Activated T-cell treated with anti-CD3 and anti-CD28 coated beads, Interleukin-2, amount 50 U/mL, for 72 hours (primary cell): ENCODE measurements at places on chromosomes 1 and 21. TPM values are rescaled to one million over a fixed set of nuclear protein-coding genes. Genes with fewer than 3 reads are reported as not detected.

Gene PKNOX1
- 22.8 TPM for total RNA-seq

Gene AKT3
- 32.6 TPM for total RNA-seq

- H3K4me3 ChIP-seq = no peak overlapping the region
- no peaks in the 10 kb centered on the region for H3K36me3 ChIP-seq
- DNase-seq = no peak
Observed at GRCh38 chr1:115655306-115655663, 13.5 kb downstream of the VANGL1 start.

- H3K4me1 ChIP-seq = no peaks in the 10 kb centered on the region
- no peak overlapping the region for H3K4me3 ChIP-seq
- H3K27ac ChIP-seq = no peak overlapping the region
- DNase-seq = no peak
- peaks cover 5% of the 10 kb centered on the region for H3K36me3 ChIP-seq
Observed at GRCh38 chr1:178962853-178963711, 62.6 kb upstream of the FAM20B start.

- H3K4me1 ChIP-seq = peaks cover 84% of the 10 kb centered on the region
- H3K27me3 ChIP-seq = no peaks in the 10 kb centered on the region
- H3K4me3 ChIP-seq = peak overlapping the region; percentile 60
- DNase-seq = no peak
- peak overlapping the region; percentile 61 for H3K27ac ChIP-seq
Observed at GRCh38 chr1:31954607-31955283, 16.6 kb upstream of the PTP4A2 start.

- H3K27me3 ChIP-seq = no peaks in the 10 kb centered on the region
- H3K27ac ChIP-seq = no peak overlapping the region
- H3K36me3 ChIP-seq = no peaks in the 10 kb centered on the region
- no peak for DNase-seq
Observed at GRCh38 chr1:164682570-164682969, 123.6 kb downstream of the PBX1 start.

GRCh38 chr1:46903481-46903880, 37.8 kb downstream of the CYP4A11 start:
- H3K27me3 ChIP-seq = no peaks in the 10 kb centered on the region
- no peaks in the 10 kb centered on the region for H3K4me1 ChIP-seq
- H3K4me3 ChIP-seq = no peak overlapping the region
- DNase-seq = no peak
- H3K27ac ChIP-seq = no peak overlapping the region

DNA sequence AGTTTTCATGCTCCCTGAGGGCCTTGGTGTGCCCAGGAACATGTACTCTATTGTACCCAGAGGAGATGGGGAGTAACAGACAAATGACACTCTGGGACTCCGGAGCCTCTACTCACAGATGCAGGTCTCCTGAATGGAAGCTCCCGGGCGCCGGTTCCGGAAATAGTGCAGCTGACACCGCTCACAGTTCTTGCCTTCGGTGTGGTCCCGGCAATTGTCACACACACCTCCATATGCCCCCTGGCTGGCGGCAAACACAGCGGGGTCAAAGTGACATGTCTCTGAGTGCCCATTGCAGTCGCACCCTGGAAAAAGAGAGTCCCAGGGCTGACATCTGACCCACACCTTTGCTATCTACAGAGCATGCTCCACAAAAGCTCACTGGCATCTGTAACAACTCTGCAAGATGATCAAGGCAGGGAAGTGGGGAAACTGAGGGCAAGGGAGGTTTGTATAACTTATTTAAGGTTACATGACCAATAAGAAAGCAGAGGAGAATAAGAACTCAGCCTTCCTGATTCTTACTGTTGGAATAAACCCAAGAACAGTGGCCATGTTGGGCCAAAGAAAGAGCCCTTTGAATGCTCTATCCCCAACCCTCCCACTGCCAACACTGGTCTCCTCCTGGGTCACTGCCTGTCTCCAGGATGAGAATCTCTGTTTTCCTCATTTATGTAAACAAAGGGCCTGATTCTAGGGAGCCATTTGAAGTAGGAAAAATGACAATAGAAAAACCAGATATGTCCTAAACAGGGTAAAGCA, 22.4 kb downstream of the LAMB3 start:
- H3K4me1 ChIP-seq = peaks cover 35% of the 10 kb centered on the region
- no peak overlapping the region for H3K27ac ChIP-seq
- H3K4me3 ChIP-seq = no peak overlapping the region
- no peaks in the 10 kb centered on the region for H3K27me3 ChIP-seq
- no peak for DNase-seq
- no peaks in the 10 kb centered on the region for H3K36me3 ChIP-seq

GRCh38 chr1:65681096-65681495, 111.6 kb upstream of the PDE4B start:
- DNase-seq = no peak
- H3K4me1 ChIP-seq = no peaks in the 10 kb centered on the region
- no peaks in the 10 kb centered on the region for H3K36me3 ChIP-seq

- no peak for DNase-seq
- H3K4me3 ChIP-seq = no peak overlapping the region
- H3K27me3 ChIP-seq = peaks cover 11% of the 10 kb centered on the region
- no peak overlapping the region for H3K27ac ChIP-seq
- no peaks in the 10 kb centered on the region for H3K36me3 ChIP-seq
- no peaks in the 10 kb centered on the region for H3K4me1 ChIP-seq
Observed at GRCh38 chr1:115400891-115401290, 62.8 kb upstream of the NGF start.

DNA sequence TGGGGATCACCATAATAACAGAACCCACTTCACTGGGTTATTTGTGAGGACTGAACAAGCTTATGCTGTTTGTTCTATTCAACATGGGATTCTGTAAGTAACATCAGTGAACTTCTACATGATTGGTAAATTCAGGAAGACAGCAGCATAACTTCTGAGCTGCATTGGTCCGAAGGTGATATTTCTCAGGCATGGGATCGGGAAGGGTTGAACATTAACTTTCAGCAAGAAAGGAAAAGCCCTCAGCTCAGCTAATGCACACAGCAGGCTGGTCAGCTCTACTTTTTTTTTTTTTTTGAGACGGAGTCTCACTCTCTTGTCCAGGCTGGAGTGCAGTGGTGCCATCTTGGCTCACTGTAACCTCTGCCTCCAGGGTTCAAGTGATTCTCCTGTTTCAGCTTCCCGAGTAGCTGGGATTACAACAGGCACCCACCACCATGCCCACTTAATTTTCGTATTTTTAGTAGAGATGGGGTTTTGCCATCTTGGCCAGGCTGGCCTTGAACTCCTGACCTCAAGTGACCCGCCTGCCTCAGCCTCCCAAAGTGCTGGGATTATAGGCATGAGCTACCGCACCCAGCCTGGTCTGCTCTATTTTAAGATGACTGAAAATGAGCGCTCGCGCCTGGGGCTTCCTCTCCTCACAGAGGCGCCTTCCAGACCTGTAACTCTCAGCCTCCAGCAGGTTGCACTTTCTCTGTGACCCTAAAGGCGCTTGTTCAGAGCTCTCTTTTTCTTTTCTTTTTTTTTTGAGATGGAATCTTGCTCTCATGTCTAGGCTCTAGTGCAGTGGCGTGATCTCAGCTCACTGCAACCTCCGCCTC, 42.2 kb downstream of the ECE1 start:
- no peak overlapping the region for H3K4me3 ChIP-seq
- DNase-seq = no peak
- peaks cover 25% of the 10 kb centered on the region for H3K36me3 ChIP-seq
- H3K4me1 ChIP-seq = peaks cover 9% of the 10 kb centered on the region
- no peaks in the 10 kb centered on the region for H3K27me3 ChIP-seq
- H3K27ac ChIP-seq = peak overlapping the region; percentile 67

DNA sequence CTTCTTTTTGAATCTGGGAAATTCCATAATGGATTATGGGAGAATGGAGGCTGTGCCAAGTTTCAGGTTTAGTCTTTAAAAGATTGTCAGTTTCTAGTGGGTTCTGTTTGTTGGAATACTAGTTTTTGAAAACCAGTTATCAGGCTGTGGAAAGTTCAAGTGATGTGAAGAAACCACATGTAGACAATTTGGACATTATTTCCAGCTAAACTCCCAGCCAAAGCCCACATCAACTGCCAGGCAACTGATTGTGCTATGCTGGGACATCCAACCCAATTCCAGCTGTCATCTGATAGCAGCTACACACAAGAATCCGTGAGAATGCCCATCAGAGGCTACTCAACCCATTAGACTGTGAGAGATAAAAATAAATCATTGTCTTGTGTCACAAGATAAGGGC, 546.1 kb upstream of the ADAMTS5 start:
- H3K36me3 ChIP-seq = no peaks in the 10 kb centered on the region
- DNase-seq = no peak
- no peaks in the 10 kb centered on the region for H3K27me3 ChIP-seq
- no peaks in the 10 kb centered on the region for H3K4me1 ChIP-seq
- H3K27ac ChIP-seq = no peak overlapping the region
- no peak overlapping the region for H3K4me3 ChIP-seq

- peaks cover 9% of the 10 kb centered on the region for H3K4me1 ChIP-seq
- H3K27me3 ChIP-seq = no peaks in the 10 kb centered on the region
- H3K36me3 ChIP-seq = no peaks in the 10 kb centered on the region
- no peak for DNase-seq
- H3K4me3 ChIP-seq = no peak overlapping the region
Observed at GRCh38 chr1:16127676-16128337, 28.1 kb downstream of the EPHA2 start.

DNA sequence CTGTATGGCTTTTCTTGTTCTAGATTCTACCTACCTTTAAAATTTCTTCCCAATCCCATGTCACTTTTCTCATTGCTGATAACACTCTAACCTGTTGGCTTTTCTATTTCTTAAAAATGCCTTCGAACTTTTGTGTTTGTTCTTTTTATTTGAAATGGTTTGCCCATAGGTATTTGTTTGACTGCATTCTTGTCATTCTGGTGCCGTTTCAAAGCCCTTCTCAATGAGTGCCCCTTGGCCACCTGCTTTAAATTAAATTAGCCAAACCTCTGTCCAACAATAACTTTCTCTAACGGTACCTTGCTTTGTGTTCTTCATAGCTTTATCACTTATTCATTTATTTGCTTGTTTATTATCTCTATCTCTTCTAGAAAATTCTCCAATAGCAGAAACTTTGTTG, 38.9 kb downstream of the KCTD3 start:
- H3K4me3 ChIP-seq = no peak overlapping the region
- no peak overlapping the region for H3K27ac ChIP-seq
- DNase-seq = no peak

DNA sequence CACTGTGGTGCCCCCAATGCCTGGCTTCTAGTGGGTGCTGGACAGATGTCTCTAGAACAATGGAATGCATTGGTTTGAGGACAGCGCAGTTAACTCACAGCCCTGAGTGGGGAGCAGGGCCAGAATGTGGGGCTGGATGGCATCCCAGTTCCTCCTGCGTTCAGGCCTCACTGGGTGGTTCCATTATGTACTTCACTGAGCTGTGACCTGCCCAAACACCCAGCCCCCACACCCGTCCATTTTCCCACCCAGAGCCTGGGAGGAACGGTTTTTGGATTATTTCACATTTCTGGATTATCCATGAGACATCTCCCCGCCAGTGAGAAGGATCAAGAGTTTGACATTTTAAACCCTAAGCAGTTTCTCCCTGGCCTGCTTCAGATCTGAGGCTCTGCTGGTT, 55.3 kb upstream of the WASF2 start:
- H3K4me3 ChIP-seq = no peak overlapping the region
- no peak overlapping the region for H3K27ac ChIP-seq
- H3K4me1 ChIP-seq = peaks cover 21% of the 10 kb centered on the region

- peaks cover 58% of the 10 kb centered on the region for H3K4me1 ChIP-seq
- peak overlapping the region; percentile 9 for H3K27ac ChIP-seq
- H3K36me3 ChIP-seq = peaks cover 18% of the 10 kb centered on the region
- H3K4me3 ChIP-seq = no peak overlapping the region
- no peak for DNase-seq
Observed at GRCh38 chr1:116794804-116795481, 40.7 kb downstream of the CD2 start.

DNA sequence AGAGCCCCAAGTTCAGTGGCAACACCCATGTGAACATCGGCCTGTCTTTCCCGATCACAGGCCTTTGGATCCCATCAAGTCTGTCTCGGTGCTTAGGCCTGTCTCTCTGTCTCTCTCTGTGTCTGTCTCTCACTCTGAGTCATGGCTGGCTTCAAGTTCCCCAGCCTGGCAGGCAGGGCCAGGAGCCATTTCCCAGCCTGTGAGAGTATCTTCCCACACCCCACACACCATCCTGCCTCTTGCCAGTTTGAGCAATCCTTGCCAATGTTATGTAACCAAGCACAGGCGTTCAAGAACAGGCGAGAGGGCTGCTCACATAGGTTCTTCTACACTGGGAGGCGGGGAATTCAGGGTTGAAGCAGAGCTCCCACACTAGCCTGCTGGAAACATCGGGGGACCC, 70.0 kb upstream of the TMEM51 start:
- no peak overlapping the region for H3K4me3 ChIP-seq
- no peaks in the 10 kb centered on the region for H3K27me3 ChIP-seq
- DNase-seq = no peak

DNA sequence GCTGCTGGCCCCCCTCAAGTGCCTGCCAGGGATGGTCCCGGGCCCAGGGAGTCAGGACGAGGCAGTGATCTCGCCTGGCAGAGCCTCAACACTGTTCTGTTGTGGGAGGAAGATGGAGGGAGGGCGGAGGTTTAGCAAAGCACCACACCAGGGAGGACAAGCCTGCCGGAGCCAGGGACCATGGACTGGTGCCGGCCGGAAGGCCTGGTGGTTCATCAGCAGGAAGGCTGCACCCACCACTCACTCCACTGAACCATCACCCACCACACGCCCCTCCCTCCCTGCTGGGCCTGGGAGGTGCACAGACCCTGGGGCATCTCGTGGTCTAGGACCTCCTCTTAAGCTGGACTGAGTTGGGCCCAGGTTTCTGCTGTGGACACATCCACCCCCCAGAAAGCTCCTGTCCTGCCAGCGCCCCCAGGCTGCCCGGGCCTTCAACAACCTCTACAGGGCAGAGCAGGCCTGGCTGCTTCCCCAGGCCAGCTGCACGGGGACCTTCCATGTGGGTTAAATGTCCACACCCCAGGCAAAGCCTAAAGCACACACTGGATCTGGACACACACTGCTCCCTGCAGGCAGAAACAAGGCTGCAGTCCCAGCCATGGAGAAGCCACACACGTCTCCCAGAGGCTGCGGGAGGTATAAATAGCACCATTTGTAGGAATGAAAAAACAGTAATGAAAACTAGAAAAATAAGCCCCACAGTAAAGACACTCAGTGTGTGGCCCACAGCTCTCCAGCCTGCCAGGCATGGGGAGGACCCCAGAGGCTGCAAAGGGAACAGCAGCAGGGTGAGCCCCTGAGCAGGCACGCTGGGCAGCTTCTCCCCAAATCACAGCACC, 10.4 kb upstream of the TMEM240 start:
- no peak overlapping the region for H3K4me3 ChIP-seq
- H3K36me3 ChIP-seq = no peaks in the 10 kb centered on the region
- H3K27ac ChIP-seq = no peak overlapping the region
- H3K27me3 ChIP-seq = no peaks in the 10 kb centered on the region
- DNase-seq = no peak

DNA sequence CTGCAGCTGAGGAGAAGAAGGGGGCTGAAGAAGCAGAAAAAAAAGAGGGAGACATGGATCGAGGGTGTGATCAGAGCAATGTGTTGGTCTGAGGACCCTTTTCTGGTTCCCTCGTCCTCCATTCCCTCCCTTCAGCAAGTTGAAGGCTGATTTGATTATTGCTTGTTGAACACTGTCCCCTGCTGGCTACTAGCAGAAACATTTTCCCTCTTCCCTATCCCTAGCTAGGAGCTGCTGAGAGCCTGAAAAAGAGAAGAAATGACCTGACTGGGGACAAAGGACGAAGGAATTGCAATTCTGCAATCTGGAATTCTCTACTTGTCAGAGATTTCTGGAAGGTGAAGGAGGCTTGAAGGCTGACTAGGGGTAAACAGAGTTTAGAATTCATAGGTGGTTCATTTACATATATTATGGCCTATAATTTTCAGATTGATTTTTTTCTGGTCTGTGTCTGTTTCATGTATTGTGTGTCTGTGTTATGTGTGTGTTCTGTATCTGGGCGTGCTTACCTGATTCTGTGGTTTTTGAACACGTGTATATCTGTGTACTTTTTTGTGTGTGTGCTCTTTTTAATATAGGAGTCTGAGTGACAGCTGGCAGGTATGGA, 9.8 kb downstream of the NHLH1 start:
- H3K27ac ChIP-seq = peak overlapping the region; percentile 44
- H3K4me1 ChIP-seq = peaks cover 11% of the 10 kb centered on the region
- H3K27me3 ChIP-seq = no peaks in the 10 kb centered on the region
